NCI-H1092 treated with DMSO at 0.1 percent for 48 hours (cell line): ENCODE measurements at places on chromosomes 5 and 9.

DNA sequence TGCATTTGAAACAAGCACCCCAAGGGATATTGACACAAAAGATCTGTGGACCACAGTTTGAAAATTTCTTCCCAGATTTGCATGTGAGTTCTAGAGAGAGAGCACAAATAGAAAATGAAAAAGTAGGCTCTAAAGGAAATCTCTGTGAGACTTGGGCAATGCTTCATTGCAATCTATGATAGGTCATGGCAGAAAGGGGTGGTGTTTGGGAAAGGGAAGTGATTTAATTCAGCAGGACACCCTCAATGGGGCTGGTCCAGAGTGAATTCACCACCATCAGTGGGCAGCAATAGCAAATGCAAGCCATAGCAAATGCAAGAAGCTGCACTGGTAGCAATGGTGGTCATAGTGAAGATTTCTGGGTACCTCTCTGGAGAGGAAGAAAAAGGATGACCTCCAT lies 58.1 kb downstream of the ANKRD55 start:
- DNase-seq, result no peak

DNA sequence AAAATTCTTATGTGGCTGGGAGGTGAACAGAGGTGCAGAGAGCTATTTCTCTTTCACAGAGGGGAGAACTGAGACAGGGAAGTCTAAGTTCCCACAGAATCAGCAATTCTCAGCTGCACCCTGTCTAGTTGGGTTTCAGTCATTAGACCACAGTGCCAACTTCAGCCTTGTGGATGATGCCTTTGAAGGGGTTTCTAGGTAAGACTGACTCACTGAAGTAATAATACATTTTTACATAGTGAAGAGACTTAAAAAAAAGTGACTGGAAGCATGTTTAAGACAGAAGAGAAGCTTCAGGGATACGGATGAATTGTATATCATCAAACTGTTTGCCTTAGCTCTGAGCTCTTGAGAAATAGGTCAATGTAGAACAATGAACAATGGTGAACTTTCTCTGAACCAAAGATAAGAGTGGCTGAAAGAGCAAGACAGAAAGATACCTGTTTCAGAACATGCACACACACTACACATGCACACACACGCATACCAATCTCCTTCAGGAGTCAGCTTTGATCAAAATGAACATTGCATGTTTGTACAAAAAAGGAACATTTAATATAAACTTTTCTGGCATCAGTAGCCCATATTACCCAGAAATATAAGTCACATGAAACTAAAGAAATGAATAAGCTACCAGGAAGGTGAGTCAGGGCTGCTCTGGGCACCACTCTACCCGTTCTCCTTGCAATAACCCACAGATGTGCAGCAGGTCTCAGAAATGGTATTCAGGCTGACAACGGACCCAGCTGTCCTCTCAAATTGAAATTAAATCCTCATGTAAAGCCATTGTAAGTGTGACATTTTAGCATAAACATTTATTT lies 12.6 kb upstream of the FYB1 start:
- DNase-seq, result no peak

DNA sequence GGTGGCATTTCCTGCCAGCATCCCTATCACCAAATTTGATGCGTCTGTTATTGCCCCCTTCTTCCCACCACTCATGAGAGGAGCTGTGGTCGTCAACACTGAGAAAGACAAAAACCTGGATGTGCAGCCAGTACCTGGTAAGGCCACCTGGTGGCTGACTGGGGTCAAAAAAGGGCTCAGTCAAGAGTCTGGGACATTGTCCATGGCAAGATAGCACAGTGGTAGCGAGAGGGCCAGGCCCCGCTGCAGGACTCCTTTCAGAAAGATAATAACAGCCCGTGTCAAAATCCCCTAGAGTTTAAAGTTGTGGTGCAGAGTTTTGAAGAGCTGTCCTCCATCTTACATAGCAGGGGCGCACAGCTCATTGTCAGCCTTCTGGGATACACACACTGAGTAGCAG lies 40.8 kb downstream of the CSF1R start:
- DNase-seq, result no peak

GRCh38 chr5:56011835-56012234 lies 17.1 kb upstream of the IL6ST start:
- DNase-seq, result no peak

DNA sequence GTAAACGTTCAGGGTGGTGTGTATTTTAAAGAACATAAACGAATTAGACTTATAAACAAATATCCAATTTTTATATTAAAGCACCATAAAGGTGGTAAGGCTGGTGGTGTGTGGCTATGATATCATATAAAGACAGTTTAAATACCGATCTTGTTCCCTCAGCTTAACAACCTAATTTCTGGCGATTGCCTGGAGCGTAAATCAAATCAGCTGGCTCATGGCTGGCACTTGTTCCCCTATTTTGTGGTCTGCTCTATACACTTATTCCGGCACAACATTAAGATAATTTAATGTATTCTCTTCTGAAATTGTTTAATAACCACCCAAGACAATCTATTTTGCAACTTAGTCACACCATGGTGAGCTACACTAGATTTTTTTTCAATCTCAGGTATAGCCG lies 2.4 kb upstream of the HAPLN1 start:
- DNase-seq, result no peak

- no peak for DNase-seq
Measured at GRCh38 chr9:120931231-120932085, 4.9 kb upstream of the TRAF1 start.

- no peak for DNase-seq
Measured at GRCh38 chr5:36948650-36949049, 72.1 kb downstream of the NIPBL start.

DNA sequence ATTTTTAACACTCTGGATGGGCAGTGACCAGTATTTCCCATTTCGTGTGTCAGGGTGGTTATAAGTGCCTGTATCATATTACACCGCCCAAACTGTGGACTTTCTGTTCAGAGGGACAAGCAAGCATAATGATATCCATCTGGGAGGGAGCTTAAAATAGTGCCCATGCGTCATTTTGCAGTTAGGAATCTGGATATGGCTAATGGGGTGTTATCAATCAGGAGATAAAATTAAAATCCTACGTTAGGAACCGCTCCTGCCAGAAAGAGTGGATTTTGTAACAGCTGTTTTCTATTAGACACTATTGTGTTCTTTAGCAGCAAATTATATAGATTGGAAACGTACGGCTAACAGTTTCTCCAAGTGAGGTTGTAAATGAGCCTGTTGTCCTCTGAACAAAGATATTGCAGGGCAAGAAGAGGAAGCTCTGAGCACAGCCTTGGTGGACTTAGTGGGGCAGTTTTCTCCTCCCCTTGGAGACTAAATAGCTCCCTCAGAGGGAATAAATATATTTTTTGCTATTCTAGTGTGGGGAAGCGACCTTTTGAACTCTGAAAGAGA lies 160.4 kb downstream of the SPATA31D1 start:
- DNase-seq, result peak; percentile 72

- peak; percentile 34 for DNase-seq
Measured at GRCh38 chr5:65926276-65926783, at the start of gene ERBIN. TSS of gene ERBIN (plus strand) at chr5:65926575. CDS start at chr5:65992719, 66,144 bp downstream.

DNA sequence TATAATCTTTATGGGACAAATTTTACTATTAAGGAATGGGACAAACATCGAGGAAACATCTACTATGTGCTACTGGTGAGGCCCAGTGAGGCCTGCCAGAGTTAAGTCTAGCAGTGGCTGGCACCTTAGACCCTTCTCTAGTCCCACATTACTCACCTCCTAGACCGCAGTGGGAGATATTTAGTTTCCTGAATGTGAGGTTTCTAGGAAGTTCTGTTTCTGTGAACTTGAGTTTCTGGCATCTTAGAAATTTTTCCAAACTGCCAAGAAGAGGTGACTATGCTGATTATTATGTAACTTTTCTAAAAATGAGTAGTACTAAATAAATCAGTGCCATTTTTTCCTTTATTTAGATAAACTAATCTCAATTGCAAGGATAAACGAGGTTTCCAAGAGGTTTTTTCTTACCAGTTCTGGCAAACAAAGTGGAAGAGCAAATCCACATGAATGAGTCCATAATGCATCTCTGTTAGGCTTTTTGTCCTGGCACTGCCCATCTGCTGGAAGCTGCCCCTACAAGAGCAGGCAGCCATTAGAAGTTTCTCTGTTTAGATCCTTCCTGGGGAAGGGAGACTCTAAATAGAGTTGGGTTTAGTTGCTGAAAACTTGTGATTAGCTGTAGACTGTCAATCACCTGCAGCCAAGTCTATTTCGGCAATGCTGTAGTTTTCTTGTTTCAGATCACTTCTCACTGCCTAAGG lies 348.7 kb downstream of the MAN2A1 start:
- no peak for DNase-seq

GRCh38 chr5:103371046-103371607 lies 112.6 kb downstream of the MACIR start:
- DNase-seq, result no peak

DNA sequence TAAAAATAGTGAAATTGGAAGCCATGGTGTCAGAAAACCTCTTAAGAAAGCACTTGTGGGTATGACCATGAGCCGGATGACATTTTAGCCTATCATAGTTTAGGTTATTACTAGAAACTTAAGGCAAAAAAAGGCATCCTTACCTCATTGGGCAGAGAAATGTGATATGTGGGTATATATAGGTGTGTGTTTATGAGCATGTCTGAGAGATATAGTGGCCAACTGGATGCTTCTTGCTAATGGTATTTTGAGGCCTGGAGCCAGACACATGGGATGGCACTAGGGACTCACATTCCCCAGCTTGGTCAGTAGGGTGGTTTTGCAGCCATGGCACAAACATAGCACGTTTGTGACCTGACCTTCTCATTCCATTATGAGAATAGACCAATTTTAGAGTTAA lies 295.6 kb upstream of the MEF2C start:
- DNase-seq, result no peak

GRCh38 chr5:131769336-131769735 lies 27.5 kb downstream of the FNIP1 start:
- DNase-seq, result no peak

DNA sequence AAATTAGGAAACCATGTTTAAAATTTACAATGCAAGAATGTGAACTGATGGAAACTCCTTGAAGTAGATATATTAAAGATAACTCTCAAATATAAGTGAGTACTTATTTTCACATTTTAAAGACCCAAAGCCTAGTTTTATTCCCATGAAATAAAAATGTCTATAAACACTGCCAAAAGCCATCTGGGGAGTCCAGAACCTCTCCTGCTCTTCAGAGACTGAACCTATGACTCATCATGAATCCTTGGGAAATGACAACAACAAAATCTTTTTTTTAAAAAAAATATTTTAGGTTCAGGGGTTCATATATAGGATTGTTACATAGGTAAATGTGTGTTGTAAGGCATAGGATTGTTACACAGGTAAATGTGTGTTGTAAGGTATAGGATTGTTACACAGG lies 33.8 kb upstream of the FYB1 start:
- no peak for DNase-seq

DNA sequence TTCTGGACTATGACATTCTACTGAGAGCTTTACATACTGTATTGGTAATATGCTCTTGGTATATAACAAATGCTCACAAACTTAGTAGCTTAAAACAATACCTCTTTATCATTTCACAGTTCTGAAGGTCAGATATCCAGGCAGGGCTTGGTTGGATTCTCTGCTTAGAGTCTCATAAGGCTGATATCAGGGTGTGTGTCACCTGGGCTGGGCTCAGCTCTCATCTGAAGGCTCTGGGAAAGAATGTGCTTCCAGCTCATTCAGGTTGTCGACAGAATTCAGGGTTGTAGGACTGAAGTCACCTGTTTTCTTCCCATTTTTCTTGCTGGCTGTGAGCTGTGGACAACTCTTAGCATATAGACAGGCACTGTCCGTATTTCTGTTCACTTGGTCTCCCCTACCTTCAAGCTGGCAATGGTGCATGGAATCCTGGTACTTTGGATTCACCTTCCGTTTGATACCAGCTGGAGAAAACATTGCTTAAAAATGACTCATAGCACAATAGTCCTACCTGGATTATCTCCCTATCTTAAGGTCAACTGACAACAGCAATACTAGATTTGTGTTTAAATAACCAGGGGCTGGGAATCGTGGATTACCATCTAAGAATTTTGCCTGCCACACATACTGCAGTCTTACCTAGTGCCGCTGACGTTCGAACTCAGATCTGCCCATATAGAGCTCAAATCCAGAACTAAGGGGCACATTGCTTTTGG lies 69.2 kb downstream of the RCL1 start:
- DNase-seq, result no peak

DNA sequence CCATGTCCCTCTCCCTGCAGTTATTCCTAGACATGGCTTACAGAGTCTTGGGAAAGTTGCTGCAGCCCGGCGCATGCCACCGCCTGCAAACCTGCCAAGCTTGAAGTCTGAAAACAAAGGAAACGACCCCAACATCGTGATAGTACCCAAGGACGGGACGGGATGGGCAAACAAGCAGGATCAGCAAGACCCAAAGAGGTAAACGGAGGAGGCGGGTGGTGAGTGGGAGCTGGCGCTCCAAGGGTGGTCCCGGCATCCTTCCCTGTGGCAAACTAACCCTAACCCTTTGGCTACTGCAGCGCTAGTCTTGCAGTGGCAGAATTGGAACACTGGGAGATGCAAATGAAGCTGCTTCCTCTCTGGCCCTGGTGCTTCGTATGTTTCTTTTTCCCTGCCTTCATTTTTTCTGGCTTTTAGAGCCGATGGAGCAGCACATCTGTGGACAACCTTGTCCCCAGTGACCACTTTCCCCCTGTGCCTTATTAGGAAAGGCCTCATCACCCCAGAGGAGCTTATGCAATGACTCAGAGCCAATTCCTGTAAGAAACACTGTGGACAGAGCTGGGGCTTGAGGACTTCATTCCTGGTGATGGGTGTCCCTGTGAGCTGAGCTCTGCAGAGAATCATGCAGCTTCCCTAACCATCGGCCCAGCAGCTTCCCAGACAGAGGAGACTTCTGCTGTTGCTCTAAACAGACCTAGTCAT lies 38.9 kb downstream of the PRRC2B start:
- no peak for DNase-seq

- no peak for DNase-seq
Measured at GRCh38 chr9:116990592-116990991, 303.5 kb downstream of the TRIM32 start.
